SK-N-DZ (cell line): ENCODE measurements at places on chromosomes 2 and 18.

DNA sequence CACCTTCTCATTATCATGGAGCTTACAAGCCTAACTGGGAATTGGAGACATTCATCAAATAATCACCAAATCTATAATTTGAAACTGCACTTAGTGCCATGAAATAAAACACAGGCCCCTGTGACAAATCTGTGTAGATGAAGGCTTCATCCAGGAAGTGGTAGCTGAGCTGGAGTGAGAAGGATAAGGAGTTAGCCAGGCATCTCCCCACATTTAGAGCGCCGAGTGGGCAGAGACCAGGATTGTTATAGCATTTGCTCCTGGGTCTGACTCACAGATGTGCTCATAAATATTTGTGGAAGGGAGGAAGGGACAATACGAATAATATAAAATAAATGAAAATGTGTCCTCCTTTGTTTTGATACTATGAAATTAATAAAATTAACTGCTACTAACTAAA, 2.5 kb upstream of the MAT2A start:
- DNase-seq, result no peak

- DNase-seq, result no peak
Observed at GRCh38 chr2:72457801-72458516, 310.3 kb upstream of the CYP26B1 start.

DNA sequence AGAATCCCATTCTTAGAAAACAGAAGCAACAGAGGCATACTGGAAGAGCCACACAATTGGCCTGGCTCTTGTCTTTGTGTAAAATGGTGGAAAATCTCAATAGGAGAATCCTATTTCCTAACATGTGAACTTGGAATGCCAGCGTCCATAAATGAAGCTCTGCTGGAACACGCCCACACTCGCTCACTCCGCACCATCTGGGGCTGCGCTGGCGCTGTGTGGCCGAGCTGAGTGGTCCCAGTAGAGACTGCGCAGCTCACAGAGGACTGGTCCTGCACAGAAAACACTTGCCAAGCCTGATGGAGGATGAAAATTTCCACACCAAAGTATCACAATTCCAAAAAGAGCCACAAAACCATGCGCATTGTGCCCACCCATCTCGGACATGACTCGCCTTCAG, 56.2 kb downstream of the PXDN start:
- DNase-seq, result no peak

- DNase-seq, result no peak
Observed at GRCh38 chr2:14082640-14083039, 549.9 kb upstream of the LRATD1 start.

- DNase-seq, result peak; percentile 23
Observed at GRCh38 chr2:134119117-134119712, 134.7 kb upstream of the MGAT5 start.

DNA sequence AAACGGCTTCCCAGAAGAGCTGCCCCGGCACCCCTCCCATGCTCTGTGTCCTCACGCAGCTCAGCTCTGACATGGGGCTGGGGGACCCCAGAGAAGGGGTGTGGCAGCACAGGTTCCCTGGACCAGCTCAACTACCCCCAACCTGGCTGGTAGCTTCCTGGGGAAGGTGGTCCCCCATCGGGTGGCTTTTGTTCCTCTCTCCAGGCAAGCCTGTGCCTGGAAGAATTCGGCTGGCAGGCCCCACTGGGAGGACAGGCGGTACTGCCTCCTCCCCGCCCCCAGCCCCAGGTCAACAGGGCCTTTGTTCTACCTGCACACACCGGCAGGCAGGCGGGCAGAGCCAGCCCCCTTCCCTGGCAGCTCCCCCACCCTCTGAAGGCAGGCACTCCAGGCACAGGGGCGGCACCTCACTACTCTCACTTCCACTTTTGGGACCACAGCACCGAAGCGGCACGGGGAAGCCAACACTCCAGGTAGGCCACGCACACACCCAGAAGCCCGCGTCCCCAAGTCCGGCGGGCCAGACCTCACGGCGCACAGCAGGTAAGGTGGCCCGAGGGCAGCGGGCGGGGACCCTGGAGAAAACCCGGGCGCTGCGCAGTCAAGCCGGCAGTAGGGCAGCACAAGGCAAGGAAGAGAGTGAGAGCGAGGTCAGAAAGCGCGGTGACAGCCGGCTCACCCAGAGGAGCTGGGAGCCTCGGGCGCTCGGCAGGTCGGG, 1.3 kb downstream of the HS6ST1 start:
- no peak for DNase-seq

DNA sequence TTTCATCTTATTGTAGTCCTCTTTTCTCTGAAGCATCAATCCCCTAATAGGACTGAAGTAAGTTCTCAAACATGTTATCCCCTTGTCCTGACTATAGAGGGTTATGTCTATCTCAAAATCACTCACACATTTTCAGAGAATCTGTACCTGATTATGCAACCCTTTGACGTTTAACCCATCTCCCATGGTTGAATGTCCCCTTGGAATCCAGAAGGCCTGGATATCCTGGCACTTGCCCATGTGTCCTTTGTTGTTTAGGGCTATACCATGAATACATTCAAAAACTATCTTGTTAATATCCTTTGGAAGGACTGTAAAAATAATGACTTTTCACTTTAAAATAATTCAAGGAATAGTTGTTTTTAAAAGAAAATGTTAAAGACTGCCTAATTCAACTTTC, 66.3 kb upstream of the PSMD14 start:
- no peak for DNase-seq

- no peak for DNase-seq
Observed at GRCh38 chr18:76499637-76500340, 4.7 kb upstream of the ZNF516 start.
